Stimulated activated CD8-positive, alpha-beta memory T cell treated with anti-CD3 and anti-CD28 coated beads, Interleukin-15, amount 100 ng/mL, for 24 hours (primary cell): ENCODE measurements at places on chromosomes 1 and 21.

- no peak for DNase-seq
Measured at GRCh38 chr1:111658622-111659021, 39.0 kb downstream of the RAP1A start.

DNA sequence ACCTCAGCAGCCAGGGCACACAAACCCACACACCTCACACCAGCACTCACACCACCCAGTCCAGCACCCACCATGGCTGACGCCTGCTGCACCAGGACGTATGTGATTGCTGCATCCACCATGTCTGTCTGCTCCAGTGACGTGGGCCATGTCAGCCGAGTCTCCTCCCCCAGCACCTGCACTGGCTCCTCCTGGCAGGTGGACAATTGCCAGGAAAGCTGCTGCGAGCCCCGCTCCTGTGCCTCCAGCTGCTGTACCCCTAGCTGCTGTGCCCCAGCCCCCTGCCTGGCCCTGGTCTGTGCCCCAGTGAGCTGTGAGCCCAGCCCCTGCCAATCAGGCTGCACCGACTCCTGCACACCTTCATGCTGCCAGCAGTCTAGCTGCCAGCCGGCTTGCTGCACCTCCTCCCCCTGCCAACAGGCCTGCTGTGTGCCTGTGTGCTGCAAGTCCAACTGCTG lies at the start of gene KRTAP10-8:
Gene KRTAP10-8 (plus strand): TSS at position 51 of the 458 bp plus-strand sequence. CDS start 22 bp downstream, at position 73.
- DNase-seq = no peak

- DNase-seq = no peak
Measured at GRCh38 chr1:91596474-91596873, 95.8 kb downstream of the CDC7 start.

DNA sequence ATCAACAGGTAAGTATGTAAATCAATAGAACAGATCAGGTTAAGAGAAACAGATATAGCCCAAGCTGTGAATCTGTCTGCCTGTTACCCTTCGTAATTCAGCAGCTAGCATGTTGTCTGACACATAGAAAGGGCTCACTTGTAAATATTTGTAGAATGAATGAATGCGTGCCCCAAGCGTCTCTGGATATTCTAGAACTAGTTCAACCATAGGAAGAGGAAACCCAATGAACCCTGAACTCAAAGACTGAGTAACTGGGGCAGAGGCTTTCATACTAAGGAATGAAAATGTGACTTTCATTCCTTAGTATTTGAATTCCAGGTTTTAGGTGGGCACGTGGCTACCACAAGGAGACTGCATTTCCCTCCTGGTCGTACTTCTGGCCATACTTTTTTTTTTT lies 60.1 kb upstream of the SMYD2 start:
- DNase-seq = no peak

DNA sequence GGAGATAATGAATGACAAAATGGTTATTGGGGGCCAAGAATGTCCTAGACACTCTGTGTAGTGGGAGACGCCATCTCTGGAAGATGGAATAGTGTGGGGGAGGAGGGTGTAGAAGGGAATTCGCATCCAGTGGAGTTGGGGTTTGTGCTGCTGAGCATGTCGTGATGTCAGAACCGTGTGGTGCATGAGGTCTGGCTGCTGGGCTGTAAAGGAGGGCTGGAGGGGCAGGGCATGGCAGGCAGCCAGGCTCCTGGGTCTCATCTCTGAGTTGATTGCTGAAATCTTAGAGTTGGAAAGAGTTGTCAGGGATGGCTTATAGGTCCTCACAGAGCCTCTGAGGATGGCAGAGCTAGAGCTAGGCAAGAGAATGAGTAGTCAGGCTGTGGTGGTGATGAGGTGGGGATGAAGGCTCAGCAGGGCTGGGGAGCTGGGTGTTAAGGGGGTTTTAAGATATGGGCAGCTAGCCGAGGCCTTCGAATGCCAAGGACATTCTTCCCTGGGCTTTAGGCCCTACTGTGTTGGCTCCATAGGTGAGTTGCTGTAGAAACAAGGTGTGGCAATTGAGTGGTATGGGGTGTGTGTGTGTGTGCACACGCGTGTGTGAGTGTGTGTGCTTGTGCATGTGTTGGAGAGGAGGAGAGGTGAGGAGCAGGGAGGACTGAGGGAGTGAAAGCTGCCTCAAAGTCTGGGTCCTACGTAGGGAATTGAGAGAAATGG lies 1.9 kb downstream of the PPFIA4 start:
- DNase-seq = no peak

GRCh38 chr1:31031330-31032143 lies 34.0 kb downstream of the PUM1 start:
- DNase-seq = no peak

- DNase-seq = no peak
Measured at GRCh38 chr1:75257424-75257823, 123.2 kb downstream of the LHX8 start.

DNA sequence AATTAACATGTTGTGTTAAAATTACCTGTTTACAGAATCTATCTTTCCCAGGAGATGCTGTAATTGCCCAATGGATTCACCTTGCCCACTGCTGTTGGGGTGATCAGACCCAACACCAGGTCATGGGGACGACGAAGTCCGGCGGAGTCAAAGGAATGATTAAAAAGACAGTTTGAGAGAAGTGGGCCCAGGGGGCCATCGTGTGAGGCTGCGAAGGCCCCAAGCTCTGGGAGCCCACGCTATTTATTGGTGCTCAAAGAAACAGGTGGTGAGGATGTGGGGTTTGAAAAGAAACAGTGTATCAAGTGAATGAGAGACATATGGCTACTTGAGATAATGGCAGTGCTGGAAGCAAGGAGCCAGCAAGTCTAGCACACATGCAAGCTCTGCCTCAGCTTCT lies 16.3 kb upstream of the L1TD1 start:
- no peak for DNase-seq

GRCh38 chr1:188295157-188295556 lies 1466.4 kb downstream of the PLA2G4A start:
- DNase-seq = no peak

DNA sequence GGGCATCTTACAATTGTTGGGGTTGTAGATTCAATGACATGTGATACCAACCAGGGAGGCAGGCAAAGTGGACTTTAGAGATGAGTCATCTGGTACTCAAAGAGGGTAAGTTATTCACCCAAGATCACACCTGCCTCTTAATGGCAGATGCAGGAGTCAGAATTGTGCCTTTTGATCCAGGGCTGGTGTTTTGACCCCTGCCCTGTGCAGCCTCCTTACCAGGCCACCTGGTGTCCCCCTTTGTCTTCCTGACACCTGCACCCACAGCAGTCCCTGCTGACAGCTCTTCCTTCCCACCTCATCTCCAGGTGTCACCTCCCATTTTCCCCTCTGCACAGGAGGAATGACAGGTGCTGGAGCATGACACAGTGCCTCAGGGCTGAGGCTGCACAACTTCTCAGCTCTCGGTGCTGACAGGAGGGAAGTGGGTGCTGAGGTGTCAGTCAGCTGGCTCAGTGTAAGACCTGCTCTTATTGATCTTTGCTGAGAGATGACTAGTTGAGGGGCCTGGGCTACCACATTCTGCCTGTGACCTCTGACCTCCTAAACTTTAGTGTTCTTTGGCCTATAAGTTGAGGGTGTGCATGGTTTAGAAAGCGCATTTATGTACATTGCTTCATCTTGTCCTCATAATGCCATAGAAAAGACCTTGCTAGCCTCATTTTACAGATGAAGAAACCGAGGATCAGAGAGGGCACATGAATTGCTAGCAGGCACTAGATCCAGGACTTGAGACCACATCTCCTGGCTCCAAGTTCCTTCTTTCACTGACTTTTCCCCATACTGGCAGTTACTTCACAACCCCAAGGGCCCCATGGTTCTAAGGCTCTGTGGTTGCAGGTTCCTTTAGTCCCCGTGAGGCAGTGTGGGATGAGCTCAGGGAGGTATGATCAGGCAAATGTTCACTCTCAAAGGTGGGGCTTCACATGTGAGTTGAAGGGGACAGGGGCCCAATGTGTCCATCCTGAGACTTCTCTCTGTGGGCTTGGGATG lies 31.3 kb downstream of the CACNA1E start:
- no peak for DNase-seq

- DNase-seq = no peak
Measured at GRCh38 chr1:93965256-93965655, 56.0 kb upstream of the GCLM start.

GRCh38 chr1:88560621-88561020 lies 123.5 kb upstream of the PKN2 start:
- no peak for DNase-seq

- DNase-seq = no peak
Measured at GRCh38 chr1:1432274-1432950, 3.1 kb upstream of the VWA1 start.

- no peak for DNase-seq
Measured at GRCh38 chr1:222843469-222844410, 28.9 kb downstream of the DISP1 start.

- DNase-seq = no peak
Measured at GRCh38 chr1:94126651-94127050, 5.7 kb upstream of the ABCA4 start.

- DNase-seq = no peak
Measured at GRCh38 chr1:109319114-109319513, 12.3 kb upstream of the MYBPHL start.

- no peak for DNase-seq
Measured at GRCh38 chr1:233406994-233407631, 79.6 kb downstream of the MAP3K21 start.

GRCh38 chr1:159429074-159429861 lies 2.7 kb upstream of the OR10J4 start:
- DNase-seq = no peak

GRCh38 chr1:182651339-182651724 lies 33.1 kb downstream of the RGS8 start:
- DNase-seq = no peak

DNA sequence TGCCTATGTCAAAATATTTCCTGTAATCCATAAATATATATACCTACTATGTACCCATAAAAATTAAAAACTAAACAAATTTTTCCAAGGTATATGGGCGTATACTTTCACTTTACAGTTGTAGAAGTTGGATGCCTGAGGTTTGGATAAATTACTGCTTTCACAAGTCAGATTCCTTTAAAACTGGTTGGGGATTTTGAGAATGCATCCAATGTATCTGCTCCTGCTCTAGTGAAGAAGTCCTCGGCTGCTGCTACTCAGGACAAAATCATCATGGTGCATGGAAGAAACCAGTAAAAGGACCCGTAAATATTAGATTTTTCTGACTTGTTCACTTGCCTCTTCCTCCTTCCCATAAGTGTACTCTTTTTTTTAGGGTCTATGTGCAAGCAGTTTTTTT lies 841.1 kb downstream of the USP25 start:
- DNase-seq = no peak

DNA sequence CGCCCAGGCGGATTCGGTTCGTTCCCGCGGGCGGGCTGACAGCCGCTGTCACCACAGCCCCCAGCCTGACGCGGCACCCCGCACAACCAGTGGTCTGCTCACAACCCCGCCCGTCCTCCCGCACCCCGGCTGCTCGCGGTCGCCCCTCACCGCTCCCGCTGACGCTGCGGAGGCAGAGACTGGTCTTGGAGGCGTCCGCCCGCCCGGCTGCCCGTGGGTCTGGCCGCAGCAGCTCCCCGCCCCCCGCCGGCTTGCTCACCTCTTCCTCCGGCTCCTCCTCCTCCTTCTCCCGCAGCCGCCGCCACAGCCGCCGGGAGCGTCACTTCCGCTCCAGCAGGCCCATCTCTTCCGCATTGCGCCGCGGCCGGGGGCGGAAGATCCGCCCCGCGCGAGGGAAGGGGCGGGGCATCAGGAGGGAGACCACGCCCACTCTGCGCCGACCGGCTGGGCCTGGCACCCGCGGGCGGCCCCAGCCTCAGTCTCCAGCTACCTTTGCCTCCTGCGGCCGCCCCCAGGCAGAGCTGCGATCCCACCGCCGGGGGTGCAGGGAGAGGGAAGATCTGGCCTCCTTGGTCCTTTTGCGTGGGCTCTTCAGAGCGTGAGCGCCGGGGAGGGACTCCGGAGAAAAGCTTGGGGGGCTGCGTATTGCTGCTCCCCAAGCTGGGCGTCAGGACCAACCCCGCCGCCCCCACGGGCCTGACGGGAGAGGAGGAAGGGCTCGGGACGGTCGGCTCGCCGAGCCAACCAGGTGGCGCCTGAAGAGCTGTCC lies at the start of gene SYNJ1:
Gene SYNJ1 (minus strand): TSS at position 327 of the 769 bp plus-strand sequence. CDS start 1,118 bp downstream, outside the sequence.
- peak; percentile 91 for DNase-seq

GRCh38 chr1:33169290-33170055 lies 12.4 kb downstream of the TRIM62 start:
- no peak for DNase-seq

GRCh38 chr1:204380293-204380831 lies 20.6 kb upstream of the PLEKHA6 start:
- DNase-seq = no peak

- no peak for DNase-seq
Measured at GRCh38 chr1:35603468-35603867, 30.4 kb downstream of the TFAP2E start.

DNA sequence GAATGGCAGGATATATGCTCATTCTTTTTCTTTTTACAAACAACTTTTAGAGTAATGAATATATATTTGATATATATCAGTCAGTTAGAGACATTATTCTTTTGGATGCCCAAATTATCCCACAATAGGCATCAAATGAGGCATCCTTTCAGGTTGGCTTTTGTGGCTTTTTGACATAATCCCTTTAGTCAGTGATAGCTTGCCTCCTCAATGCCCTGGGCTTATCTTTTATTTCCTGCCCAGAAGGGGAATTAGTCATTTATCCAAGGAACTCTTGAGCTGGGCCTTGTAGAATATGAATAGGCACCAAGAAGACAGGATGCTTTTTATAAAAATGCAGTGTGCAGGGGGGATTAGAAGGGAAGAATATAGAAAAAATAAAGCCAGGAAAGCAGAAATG lies 22.2 kb downstream of the EPHX4 start:
- DNase-seq = no peak

DNA sequence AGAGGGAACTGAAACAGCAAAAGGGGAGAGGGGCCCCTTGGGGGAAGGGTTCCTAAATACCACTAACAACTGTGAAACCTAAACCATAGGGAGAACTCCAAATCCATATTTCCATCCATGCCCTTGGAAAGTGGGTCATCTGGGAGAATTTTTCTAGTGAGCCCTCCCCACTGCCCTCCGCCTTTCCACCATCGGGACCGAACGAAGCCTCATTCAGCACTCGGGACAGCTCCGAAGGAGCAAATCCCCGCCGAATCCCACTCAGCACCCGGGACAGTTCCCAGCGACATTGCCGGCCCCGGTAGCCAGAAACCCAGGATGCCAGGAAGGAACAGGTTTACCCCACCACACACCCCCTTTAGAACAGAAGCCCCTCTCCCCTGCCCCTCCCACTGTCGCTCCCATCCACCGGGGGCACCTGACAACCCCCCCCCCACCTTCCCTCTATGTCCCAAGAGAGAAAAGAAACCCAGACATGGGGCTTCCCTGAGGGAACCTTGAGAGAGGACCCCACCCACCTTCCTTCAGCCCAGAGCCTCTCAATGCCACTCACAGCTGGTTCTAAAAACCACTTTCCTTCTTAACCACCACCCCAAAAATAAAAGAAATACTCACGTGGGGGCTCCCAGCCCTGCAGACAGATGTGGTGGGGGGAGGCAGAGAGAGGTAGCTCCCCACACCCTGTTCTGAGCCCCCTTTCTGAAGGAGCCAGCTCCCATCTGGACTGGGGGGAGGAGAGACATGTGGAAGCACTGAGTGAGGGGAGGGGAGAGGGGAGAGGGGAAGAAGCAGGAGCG lies 4.5 kb downstream of the DLGAP3 start:
- no peak for DNase-seq
